ENCODE measurements at places on chromosomes 4 and X.

DNA sequence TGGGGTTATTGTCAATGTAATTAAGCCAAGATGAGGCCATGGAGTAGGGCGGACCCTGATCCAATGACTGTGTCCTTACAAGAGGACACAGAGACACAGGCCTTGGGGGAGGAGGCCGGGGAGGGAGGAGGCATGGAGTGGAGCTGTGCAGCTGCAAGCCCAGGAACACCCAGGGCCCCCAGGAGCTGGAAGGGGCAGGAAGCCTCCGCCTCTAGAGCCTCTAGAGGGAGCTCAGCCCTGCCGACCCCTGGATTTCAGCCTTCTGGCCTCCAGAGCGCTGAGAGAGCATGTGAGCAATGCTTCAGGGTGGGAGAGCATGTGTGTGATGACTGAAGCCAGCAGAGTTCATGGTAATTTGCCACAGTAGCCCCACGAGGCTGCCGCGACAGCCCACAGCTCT, 234.6 kb downstream of the AFAP1 start:
- DNase-seq = no peak

GRCh38 chr4:40378619-40379018, 43.5 kb downstream of the CHRNA9 start:
- DNase-seq = no peak

GRCh38 chr4:14262221-14262620, 634.7 kb upstream of the BOD1L1 start:
- no peak for DNase-seq

GRCh38 chr4:140662082-140662869, 93.5 kb upstream of the UCP1 start:
- no peak for DNase-seq

DNA sequence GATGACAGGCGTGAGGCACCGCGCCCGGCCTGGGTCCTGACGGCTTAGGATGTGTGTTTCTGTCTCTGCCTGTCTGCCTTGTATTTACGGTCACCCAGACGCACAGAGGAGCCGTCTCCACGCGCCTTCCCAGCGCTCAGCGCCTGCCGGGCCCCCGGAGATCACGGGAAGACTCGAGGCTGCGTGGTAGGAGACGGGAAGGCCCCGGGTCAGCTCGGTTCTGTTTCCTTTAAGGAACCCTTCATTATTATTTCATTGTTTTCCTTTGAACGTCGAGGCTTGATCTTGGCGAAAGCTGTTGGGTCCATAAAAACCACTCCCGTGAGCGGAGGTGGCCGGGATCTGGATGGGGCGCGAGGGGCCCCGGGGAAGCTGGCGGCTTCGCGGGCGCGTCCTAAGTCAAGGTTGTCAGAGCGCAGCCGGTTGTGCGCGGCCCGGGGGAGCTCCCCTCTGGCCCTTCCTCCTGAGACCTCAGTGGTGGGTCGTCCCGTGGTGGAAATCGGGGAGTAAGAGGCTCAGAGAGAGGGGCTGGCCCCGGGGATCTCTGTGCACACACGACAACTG, 1.3 kb downstream of the SHOX start:
- no peak for DNase-seq

GRCh38 chr4:155809835-155810234, 51.0 kb downstream of the GUCY1B1 start:
- DNase-seq = no peak

Measured in activated CD4-positive, alpha-beta T cell treated with anti-CD3 and anti-CD28 coated beads, Interleukin-2, amount 50 U/mL, for 1 hour (primary cell).